Ureter (tissue), 1 donor: ENCODE measurements at places on chromosomes 5 and 9.

- no peak for DNase-seq
These were observed 176.0 kb downstream of the HMHB1 start for GRCh38 chr5:143987751-143988560.

DNA sequence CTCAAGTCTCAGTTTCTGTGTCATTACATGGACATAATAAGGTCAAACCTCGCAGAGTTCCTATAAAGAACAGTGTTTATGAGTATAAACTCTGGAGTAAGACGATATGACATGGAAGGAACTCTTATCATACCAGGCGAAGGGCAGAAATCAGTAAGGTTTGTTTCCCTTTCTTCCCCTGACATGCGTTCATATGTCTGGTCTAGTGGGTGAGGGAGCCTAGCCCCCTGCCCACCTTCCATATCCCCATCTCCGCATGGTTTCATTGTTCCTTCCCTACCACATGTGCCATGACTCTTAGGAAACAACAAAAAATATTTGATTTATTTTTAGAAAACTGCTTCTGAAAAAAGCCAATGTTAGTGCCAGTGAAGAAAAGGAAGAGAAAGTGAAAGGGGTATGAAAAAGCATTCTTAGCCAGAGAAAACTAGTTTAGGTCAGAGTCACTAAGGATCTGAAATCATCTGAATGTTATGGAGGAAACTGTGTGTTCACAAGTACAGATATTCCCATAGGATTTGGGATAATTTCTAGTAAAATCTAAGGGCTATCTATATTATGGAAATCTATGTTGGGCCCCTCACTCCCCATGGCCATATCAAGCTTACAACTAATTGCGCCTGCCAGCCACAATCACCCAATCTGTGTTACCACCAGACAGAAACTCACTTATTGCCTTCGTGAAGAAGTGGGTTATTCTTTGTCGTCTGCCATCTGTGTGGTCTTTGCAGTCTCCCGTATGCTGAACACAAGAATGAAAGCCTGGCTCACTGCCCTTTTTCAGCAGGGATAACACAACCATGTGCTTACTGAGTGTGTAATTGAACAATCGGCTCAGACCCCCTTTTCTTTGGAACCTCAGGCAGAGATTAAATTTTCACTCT lies 19.9 kb upstream of the HMHB1 start:
- no peak for DNase-seq

DNA sequence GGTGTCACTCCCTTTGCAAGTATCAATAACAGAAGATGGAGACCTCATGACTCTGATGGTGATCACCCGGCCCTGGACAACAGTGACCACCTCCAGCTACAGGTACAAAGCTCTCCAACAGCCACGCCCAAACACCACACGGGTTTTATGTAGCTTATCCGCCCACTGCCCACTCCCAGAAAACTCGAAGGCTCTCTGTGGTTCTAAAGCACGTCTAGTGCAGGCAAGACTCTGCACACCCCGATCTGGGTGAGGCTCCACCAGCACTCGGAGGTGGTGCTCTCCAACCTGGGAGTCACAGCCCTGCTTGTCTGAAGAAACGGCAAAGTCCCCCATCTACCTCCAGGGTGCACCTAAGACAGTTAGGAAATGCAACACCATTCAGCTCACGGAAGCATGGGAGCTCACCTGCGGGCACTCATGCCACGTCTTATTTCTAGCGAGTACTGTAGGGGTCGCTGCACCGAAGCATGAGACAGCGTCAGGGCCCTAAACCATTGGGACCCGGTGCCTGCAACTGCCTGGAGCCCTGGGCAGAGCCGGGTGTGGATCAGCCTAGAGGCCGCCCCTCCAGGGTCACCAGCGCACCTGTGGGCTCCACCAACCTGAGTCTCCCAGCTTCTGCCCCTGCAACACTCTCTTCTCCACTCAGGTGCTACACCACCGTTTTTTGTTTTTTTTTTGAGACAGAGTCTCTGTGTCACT lies 58.1 kb upstream of the ZNF354A start:
- no peak for DNase-seq

- no peak for DNase-seq
These were observed 100.5 kb upstream of the SPATA31D4 start for GRCh38 chr9:81827616-81828296.

GRCh38 chr5:153959134-153959957 lies 79.4 kb downstream of the FAM114A2 start:
- DNase-seq, result no peak

GRCh38 chr9:32344551-32345182 lies 39.8 kb upstream of the ACO1 start:
- DNase-seq, result no peak

GRCh38 chr9:27784847-27785713 lies 211.8 kb upstream of the C9orf72 start:
- DNase-seq, result no peak
